ENCODE measurements at places on chromosomes 6 and 20.

DNA sequence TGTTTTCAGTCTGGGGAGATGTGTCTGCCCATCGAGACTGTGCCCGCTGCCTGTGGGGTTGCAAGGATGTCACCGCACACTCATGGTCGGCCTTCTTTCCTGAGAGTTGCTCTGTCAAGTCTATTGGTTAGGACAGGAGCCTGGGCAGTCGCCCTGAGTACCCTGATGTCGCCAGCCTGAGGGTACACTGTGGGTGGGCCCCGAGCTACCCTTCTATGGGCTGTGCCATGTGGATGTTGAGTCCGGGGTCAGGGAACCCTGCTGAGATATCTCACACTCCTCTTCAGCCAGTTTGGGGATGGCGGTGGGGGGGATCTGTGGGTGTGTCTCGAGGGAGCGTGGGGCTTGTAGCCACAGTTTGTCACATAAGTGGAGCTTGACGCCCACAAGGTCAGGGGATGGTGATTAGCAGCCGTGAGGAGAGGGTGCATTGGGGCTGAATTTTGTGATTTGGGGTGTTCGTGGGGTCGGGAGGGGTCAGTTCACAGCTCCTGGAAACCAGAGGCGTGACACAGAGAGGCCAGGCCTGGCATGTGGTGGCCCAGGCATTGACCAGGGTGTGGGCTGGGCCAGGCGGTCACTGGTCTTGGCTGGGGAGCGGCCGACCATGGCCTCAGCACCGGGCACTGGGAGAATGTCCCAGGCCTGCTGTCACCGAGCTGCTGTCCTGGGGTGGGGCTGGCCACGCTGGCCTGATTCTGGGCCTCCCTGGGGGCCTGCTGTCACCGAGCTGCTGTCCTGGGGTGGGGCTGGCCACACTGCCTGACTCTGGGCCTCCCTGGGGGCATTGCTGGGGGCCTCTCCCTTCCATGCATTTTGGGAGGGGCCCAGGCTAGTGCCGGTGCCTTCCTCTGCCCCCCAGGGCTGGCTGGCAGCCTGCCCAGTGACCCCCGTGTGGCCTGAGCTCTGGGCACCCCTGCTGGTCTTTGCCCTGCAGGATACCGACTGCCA lies 1.6 kb upstream of the NPBWR2 start:
- no peak for DNase-seq

DNA sequence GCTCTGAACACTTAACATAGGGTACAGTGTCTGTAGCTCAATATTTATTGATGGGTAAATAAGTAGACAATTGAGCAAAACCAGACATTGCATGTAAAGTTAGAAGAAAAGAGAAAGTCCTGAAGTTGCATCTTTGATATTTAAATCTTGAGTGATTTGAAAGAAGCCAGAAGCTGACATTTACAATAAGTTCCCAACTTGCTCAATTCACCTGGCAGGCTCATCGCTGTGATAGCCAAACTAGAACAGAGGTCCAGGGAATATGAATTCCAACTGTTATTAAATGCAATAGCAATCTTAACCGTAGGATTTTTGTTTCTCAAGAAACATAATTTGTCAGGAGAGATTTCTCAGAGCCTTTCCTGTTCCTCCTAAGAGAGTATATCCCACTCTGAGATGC lies 65.9 kb upstream of the EDN1 start:
- no peak for DNase-seq

- DNase-seq, result no peak
These were observed 127.6 kb upstream of the AKAP12 start for GRCh38 chr6:151112130-151112529.

DNA sequence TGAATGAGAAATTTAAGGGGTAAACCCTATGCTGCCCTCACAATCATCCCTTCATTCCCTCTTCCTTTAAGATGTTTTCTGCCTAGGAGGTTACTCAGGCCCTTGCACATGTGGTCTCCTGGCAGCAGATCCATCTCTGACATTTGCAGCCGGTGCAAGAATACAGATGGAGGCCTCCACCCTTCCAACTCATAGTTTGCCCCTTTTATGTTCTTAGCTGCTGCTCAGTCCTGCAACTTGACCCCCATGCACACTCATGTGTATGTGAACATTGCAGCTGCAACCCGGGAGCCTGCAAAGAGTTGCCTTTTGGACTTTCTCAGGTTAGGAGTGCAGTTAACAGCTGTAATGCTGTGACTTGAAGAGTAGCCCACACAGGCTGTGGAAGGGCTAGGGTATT lies 131.9 kb upstream of the SGK1 start:
- DNase-seq, result no peak

DNA sequence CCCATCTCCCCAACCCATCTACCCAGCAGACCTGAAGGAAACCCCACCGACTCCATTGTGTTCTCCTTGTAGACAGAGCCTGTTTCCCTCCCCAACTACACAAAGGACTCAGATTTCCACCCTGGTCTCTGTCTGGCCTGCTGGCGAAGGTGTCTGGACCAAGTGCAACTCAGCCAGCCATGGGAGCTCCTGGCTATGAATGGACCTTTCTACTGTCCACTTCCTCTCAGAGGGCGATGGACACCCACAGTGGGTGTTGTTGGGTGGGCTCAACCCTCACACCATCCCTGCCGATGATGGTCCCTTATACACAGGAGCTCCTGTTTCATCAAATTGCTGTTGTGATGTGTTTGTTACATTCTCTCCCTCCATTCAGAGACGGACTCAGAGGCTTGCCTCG lies 112.5 kb upstream of the PHACTR3 start:
- DNase-seq, result no peak

- DNase-seq, result peak; percentile 40
These were observed 13.3 kb downstream of the GRM4 start for GRCh38 chr6:34132486-34133185.

GRCh38 chr6:153231048-153231646 lies 100.1 kb upstream of the RGS17 start:
- DNase-seq, result peak; percentile 24

GRCh38 chr6:148064406-148065134 lies 278.1 kb upstream of the SASH1 start:
- no peak for DNase-seq

DNA sequence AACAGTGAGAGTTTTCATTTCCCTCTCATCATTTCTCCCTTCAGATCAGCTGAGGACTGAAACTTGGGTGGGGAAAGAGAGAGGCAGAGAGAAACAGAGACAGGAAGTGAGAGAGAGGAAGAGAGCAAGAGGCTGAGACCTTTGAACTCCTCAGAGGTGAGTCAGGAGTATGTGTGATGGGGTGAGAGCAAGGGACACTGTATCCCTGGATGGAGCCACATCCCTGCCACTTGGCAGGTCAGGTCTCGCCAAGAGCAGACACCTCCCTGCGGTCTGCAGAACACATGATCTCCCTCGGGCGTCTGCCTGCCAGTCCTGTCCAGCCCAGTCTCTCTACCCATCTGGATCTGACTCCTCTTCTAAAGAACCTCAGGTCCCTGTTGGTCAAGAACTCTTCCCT lies 62.7 kb upstream of the SYNDIG1 start:
- DNase-seq, result no peak

GRCh38 chr6:41430875-41431274 lies 95.5 kb downstream of the NCR2 start:
- DNase-seq, result no peak

GRCh38 chr20:58628491-58629214 lies 22.4 kb upstream of the STX16 start:
- DNase-seq, result no peak

- DNase-seq, result no peak
These were observed 3.7 kb upstream of the MYLK4 start for GRCh38 chr6:2754393-2754792.

GRCh38 chr20:37590938-37591490 lies 63.3 kb upstream of the BLCAP start:
- no peak for DNase-seq

GRCh38 chr6:131058236-131058635 lies 4.8 kb downstream of the EPB41L2 start:
- no peak for DNase-seq

GRCh38 chr6:77986380-77987034 lies 333.7 kb downstream of the MEI4 start:
- no peak for DNase-seq

DNA sequence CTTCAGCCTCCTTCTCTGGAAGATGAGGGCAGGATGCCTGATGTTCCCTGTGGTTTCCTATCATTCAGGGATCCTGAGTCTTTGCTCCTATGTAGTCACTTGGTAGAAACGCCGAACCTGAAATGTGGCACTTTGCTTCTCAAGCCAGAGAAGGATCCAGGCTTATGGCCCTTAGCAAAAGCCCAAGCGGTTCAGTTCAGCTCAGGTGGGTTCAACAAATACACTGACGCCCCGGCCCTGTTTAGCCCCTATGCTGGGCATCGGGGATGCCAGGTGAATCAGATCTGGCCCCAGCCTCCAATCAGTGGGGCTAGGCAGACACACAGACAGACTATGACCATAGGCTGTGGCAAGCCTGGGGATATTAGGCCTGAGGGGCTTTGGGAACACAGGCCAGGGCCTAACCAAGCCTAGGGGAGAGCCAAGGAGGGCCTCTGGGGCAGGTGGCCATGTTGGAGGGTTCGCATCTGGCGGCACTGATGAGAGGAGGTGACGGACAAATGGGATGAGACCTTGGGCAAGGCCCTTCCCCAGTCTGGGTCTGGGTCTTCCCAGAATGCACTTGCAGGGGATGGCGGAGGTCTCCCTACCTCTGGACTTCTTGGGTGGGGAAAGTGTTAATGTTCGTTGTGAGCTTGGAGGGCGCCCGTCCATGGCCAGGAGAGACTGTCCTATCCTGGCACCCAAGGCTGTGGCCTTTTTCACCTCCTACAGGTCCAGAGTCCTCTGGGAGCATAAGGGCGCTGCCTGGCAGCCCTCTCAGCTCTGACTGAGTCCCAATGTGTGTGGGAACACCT lies 17.6 kb upstream of the SRC start:
- DNase-seq, result no peak

GRCh38 chr6:28225056-28225834 lies at the start of gene ZSCAN9:
ZSCAN9 (plus strand) TSS chr6:28225275; CDS start chr6:28227085, 1,810 bp downstream.
- peak; percentile 78 for DNase-seq

- DNase-seq, result no peak
These were observed 1.6 kb downstream of the HLA-DQB1 start for GRCh38 chr6:32664827-32665362.

GRCh38 chr20:1108437-1108920 lies 9.9 kb upstream of the PSMF1 start:
- DNase-seq, result peak; percentile 70

DNA sequence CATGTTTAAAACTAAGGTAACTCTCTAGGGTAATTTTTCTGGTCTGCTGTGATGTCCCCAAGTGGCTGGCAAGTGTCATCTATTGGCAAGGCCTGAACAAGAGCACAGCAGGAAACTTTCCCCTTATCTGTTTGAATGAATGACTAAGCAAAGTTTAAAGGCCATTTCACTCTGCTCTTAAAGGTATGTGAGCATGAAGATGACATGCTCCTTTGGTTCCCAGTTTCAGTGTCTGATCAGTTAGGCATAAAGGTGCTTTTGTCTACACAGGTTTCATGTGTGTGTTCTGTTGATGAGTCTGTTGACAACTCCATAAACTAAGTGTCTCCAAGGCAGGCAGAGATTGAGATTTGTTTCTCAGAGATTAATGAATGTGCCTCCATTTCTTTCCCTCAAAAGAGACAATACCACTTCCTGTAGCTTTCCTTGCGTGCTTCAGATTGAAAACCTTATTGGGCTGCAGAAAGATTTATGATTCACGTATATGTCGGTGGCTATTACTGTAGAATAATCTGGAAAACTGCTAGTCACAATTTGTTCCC lies 83.9 kb downstream of the MAP3K7 start:
- peak; percentile 81 for DNase-seq

DNA sequence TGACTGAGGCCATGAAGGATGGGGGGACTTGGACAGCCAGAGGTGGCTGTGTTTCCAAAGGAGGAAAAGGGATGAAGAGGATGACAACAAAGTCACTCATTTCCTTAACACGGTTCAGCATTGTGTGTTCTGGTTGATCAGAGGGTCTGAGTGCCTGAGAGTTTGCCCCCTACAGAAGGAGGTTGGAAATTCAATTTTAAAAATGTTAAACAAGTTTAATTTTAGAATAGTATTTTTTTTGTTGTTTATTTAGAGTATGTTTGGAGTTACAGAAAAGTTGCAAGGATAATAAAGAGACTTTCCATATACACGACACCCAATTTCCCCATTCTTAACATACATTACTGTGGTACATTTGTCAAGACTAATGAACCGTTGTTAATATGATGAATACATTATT lies 10.3 kb upstream of the VAPB start:
- DNase-seq, result no peak

DNA sequence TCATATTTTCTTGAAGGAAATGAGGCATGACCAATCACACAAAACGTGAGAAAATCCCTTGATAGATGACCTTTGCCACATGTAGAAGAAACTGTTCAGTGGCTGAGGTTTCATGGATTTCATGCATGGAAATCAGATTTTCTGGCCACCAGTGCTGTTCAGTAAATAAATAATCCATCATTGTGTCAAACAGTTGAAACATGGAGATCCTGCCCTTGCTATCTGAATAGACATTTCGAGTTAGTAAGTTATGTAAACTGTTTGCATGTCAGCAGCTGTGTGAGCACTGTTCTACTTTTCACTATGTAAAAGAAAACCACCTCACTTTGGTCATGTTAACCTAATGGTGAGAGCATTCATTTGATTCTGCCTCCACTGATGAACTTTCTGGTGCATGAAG lies 793.9 kb upstream of the EPHA7 start:
- no peak for DNase-seq

GRCh38 chr20:45649312-45649863 lies 18.3 kb upstream of the WFDC9 start:
- no peak for DNase-seq

DNA sequence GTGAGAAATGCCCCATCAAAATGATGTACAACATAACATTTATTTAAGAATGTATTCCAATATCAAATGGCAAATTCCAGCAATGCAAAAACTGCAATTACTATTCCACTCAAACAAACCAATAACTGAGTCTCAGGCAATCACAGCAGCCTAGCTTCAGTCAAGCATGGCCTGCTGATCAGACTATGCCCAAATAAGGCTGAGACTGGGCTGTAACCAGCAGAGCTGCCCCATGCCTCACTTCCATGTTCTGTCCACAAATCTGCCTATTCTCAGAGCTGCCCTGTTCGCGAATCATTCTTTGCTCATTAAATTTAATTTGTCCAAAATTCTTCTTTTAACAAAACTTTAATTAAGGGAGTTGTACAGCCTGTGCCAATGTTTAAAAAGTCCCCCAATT lies 155.4 kb downstream of the FNDC1 start:
- DNase-seq, result no peak
